CD4-positive, alpha-beta T cell treated with Interleukin-1 beta for 1 hour (primary cell): ENCODE measurements at places on chromosomes 1 and 21.

GRCh38 chr1:216095400-216095799, 327.8 kb downstream of the USH2A start:
- DNase-seq, result no peak

DNA sequence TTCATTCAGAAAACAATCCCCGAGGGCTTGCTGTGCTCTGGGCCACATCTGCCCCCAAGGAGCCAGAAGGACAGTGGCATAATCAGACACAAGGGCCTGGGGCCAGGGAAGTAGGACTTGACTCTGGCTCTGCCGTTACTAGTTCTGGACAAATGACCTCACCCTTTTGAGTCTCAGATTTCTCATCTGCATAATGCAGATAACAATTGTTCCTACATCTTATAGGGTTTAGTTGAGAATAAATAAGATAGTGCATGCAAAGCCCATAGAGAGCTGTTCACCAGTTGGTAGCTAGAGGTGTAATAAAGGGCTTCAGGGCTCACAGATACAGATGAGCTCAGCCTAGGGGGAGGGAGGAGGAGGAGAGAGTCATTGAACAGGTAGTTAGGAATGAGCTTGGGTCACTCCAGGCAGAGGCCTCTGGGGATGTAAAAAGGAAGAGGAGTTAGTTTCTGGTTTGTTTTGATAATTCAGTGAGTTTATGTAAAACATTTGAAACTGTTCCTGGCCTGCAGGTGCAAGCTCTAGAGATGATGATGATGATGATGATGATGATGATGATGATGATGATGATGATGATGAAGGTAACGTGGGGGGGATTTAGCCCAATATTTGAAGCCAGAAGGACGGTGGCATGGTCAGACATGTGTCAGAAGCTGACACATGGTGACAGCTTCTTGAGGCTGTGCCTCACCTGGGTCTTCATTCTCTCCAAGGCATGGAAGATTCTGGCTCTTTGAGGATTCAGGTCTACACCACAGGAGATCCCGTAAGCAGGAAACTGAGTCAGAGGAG, 858 bp downstream of the LACTBL1 start:
- no peak for DNase-seq

- DNase-seq, result no peak
Observed at GRCh38 chr1:56469640-56470371, 109.6 kb downstream of the PLPP3 start.

DNA sequence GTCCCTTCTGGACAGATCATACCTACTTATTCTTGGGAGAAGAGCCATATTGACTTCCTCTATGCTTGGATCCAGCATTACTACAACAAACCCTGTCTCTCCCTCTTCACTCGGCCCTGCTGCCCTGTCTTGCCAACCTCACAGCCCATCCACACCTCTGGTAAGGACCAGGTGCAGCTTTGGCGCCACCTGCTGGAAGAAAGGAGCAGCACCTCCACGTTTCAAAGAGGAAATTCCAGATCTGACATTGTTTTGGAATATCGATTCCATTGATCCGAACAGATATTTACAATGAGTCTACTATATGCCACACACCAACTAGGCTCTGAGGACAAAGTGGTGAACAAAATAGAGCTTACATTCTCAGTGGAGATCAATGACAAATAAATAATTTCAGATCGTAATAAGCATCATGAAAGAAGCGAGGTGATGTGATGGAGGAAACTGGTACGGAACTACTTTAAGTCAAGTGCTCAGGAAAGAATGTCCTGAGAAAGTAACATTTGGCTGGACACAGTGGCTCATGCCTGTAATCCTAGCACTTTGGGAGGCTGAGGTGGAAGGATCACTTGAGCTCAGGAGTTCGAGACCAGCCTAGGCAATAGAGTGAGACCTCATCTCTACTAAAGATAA, 18.7 kb downstream of the MFSD2A start:
- DNase-seq, result peak; percentile 72

- no peak for DNase-seq
Observed at GRCh38 chr1:42586016-42586415, 72.2 kb upstream of the PPIH start.

DNA sequence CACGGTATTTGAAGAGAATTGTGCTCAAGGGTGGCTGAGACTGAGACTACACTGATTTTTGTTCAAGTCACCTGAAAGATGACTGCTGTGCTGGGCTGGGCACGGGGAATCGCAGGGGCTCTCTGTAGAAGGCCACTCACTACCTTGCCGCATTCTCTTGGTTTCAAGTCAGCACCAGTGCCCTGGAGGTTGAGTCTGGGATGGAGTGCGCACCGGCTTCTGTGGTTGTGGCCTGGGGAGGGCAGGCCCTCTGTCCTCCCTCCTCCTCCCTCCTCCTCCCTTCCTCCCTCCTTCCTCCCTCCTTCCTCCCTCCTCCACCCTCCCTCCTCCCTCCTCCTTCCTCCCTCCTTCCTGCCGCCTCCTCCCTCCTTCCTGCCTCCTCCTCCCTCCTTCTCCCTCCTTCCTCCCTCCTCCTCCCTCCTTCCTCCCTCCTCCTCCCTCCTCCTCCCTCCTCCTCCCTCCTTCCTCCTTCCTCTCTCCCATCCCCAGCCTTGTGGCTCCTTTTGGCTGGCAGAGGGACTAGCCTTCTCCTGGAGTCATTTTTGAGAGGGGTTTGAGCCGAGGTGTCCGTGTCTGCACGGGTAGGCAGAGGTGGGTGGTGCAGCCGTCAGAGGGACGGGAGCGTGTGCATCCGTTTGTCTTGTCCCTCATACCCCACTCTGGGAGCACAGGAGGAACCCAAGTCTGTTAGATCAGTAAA, 9.5 kb downstream of the RER1 start:
- no peak for DNase-seq

- no peak for DNase-seq
Observed at GRCh38 chr1:30986755-30987154, 78.2 kb upstream of the SDC3 start.

- no peak for DNase-seq
Observed at GRCh38 chr1:196637606-196638005, 14.2 kb upstream of the CFH start.

DNA sequence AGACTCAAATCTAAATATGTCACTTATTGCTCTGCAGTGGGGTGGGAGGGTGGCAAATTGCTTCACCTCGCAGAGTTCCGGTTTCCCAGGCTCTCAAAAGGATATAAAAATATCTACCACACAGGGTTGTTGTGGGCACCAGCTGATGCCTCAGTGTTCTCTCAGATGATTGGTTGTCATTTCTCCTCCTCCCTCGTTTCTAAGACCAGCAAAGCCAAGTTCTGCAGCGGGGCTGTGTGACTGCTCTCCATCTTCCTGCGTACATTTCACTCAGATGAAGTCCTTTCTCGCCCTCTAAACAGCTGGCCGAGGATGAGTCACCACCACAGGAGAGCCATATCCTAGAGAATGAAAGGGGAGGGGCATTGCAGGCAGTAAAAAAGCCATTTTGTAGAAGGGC, 35.0 kb upstream of the VWA5B1 start:
- no peak for DNase-seq

DNA sequence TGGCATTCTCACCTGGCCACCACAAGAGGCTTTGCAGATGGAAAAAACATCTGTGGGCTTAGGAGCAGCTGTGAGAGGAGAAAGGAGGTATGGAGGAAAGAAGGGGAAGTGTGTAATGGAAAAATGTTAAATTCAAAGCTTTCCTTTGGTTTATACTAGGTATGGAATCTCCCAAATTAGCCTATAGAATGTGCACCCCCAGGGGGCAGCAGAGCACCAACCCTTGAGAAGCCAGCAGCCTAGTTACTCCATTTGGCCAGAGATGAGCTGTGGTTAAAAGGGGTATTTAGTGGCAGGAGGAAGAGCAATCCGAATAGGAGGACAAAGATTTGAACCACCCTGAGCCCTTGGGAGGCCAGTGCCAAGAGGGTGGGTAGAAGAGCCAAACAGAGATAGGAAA, 97.5 kb upstream of the CTTNBP2NL start:
- peak; percentile 7 for DNase-seq

GRCh38 chr1:235019961-235020360, 108.7 kb downstream of the TOMM20 start:
- no peak for DNase-seq

- DNase-seq, result no peak
Observed at GRCh38 chr1:243415663-243416408, 160.0 kb downstream of the SDCCAG8 start.

GRCh38 chr1:40210511-40211204, 37.1 kb upstream of the TMCO2 start:
- no peak for DNase-seq

- DNase-seq, result no peak
Observed at GRCh38 chr1:4830707-4831106, 176.3 kb downstream of the AJAP1 start.

GRCh38 chr1:227937031-227937837, 10.5 kb downstream of the WNT9A start:
- DNase-seq, result no peak

DNA sequence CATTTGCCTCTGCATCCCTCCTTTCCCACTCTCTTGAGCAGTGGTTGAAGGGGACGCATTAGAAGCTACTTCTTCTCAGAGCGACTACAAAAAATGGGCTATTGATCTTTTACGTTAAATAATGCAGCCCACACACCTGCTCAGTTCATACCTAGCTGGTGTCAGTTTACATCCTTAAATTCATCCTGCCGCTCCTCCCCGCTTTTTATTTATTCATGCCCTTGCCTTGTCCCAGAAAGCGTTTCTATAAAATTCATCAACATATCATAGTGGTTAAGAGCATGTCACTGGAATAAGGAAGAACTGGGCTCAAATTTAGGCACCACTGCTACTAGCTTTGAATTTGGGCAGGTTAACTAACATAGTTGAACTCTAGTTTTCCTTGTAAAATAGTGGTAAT, 66.0 kb upstream of the TINAGL1 start:
- DNase-seq, result no peak

- DNase-seq, result no peak
Observed at GRCh38 chr1:102833151-102833550, 275.2 kb downstream of the COL11A1 start.

GRCh38 chr1:212614453-212615200, 6.1 kb downstream of the ATF3 start:
- no peak for DNase-seq

GRCh38 chr1:169020684-169021083, 85.8 kb upstream of the ATP1B1 start:
- no peak for DNase-seq

GRCh38 chr1:217911908-217912307, 280.8 kb downstream of the SPATA17 start:
- DNase-seq, result no peak

DNA sequence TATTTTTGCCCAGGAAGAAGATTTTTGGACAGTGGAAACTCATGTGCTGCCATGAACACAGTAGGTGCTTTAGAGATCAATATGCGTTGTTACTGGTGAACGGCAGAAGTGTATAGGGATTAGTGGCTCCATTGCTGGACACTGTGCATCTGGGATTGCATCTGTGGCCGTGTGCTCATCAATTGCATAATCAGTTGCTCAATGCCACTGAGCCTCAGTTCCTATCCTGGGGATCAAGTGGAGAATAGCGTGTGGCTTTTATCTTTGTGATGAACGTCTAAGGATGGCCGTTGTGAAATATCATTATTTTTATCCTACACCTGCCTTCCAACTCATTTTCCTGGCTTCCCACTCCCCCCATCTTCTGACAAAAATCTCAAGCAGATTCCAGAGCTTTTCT, 5.4 kb downstream of the TNN start:
- DNase-seq, result no peak

GRCh38 chr1:5267603-5268235, 613.3 kb downstream of the AJAP1 start:
- DNase-seq, result no peak

GRCh38 chr1:39317910-39318633, 113.6 kb downstream of the MACF1 start:
- no peak for DNase-seq

DNA sequence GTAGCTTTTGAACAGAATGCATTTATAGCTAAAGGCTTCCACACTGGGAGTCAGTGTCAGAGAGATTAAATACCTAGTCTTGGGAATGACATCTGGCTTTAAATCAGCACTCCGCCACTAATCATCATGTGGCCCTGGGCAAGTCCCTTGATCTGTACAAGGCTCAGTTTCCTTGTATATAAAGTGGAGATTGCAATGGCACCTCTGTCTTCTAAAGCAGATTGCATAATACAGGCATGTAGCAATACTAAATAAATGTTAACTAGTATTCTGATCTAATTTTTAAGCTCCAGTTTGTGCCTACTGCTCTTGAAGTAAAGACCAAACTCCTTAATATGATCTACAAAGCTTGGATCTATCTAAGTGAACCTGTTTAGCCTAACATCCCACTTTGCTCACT, 249.4 kb downstream of the PLPP3 start:
- DNase-seq, result no peak

GRCh38 chr1:27789540-27790041, 16.6 kb downstream of the STX12 start:
- no peak for DNase-seq

DNA sequence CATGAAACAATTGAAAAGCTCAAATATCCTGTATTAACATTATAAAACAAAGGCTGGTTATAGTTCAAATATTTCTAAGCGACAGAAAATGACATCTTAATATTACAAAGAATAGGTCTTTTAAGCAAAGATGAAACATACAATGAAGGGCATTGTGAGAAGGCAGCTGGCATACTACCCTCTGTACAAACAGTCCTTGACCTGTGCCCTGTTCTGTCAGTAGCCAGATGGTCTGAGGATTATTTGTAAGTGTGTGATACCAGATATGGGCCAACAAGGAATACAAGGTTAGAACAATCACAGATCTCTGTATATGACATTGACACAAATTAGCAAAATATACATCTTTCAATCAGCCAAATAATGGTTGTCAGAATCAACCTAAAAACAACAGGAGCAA, 1350.4 kb downstream of the AMY1C start:
- DNase-seq, result no peak
